ENCODE measurements at places on chromosomes 12 and 14.

GRCh38 chr12:24153079-24153478, 203.6 kb upstream of the SOX5 start:
- DNase-seq = no peak

- no peak for DNase-seq
Observed at GRCh38 chr14:51022769-51023168, 72.1 kb downstream of the TRIM9 start.

DNA sequence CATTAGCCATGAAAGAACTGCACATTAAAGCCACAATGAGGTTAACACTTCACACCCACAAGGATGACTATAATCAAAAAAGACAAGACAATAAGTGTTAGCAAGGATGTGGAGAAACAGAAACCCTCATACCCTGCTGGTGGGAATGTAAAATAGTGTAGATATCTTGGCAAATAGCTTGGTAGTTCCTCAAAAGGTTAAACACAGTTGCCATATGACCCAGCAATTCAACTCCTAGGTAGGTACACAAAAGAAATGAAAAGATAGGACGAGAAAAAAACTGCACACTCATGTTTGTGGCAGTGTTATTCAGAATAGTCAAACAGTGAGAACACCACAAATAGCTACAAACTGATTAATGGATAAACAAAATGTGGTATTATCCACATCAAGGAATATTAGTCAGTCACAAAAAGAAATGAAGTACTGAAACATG, 93.5 kb downstream of the ATXN2 start:
- peak; percentile 28 for DNase-seq

- no peak for DNase-seq
Observed at GRCh38 chr12:132986885-132987225, 688 bp downstream of the ZNF26 start.

DNA sequence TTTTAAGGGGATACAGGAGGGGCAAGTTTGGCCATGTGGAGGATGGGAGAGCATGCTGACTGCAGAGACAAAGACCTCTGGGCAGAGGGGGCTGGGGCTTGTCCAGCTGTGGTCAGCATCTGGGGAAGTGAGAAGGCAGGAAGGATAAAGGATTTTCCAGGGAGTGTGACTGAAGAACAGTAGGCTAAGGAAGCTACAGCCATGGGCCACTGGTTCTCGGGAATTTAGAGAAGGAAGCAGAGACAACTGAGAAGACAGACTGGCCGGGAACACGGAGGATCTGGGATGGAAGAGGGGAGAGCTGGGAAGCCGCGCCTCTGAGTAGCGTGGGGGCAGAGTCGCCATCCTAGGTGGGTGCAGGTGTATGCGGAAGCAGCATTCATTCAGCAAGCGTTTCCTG, 7.0 kb upstream of the PGAM5 start:
- no peak for DNase-seq

DNA sequence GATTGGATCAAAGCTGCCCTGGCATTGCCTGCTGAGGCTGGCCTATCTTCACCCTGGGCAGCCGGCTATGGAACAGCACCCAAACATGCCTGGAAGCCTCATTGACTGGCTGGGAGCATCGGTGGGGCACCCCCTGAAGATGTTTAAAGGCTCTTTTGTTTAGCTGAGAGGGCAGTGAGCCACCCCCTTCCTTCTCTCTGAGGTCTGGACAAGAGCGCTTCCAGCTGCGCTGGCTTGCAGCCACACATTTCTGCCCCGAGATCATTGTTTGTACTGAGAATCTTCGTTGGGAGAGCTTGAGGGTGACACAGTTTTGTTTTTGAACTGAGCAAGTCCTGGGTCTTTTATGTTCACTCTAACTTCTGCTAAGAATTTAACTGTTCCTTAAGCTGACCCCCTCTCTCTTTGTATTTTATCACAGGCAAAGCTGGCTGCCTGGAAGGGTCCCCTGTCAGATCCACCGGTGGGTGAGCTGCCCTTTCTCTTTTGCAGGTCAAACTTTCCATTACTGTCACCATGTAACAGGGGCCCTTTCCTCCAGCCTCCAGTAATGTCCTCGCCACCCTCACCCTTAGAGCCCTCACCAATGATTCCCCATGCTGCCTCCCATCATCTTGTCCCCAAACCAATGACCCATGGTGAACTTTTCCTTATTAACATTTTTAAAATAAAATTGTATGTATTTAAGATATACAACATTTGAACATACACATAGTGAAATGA, 212.2 kb downstream of the KIF26A start:
- no peak for DNase-seq

- DNase-seq = peak; percentile 97
Observed at GRCh38 chr14:39432179-39432618, at the start of gene FBXO33. Gene FBXO33 (minus strand): TSS chr14:39432433. CDS start chr14:39432162, 271 bp downstream.

DNA sequence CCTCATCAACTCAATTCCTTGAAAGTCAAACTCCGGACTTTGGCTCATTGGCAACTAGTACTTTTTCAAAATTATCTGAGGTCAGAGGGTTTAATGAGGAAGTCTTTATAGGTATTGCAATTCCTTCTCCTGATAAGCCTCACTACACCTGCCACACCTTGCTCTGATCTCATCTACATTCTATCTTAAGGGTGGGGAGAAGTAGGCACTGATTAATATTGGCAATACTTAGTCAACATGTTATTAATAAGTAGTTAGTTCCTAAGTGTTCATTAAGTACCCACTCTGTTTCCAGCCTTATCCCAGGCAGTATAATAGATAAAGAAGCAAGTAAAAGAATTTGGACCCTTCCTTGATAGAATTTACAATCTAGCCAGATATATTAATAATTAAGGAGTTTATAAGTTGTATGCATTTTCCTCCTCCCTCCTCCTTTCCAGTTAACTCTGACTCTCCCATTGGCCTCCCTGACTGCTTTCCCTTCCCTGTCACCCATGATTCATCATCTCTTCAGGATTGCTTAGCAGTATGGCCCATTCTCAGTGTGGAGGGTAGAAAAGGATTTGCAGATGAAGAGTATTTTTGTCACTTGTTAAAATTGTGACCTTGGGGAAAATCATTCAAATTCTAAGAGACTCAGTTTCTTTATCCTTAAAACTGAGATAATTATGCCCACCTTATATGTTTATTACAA, 231.0 kb upstream of the ATP2B1 start:
- DNase-seq = no peak

- no peak for DNase-seq
Observed at GRCh38 chr12:93323625-93324329, 53.9 kb upstream of the NUDT4 start.

DNA sequence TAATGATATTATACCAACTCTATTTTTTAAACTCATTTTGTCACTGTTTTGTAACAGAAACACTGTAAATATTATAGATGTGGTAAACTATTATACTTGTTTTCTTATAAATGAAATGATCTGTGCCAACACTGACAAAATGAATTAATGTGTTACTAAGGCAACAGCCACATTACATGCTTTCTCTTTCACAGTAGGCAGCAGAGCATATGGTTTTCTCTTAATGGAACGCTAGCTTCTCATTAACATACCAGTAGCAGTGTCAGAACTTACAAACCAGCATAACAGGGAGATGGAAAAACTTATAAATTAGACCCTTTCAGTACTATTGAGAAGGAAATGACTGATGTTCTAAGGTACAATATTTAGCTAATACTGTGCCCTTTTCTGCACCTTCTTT, 398.8 kb downstream of the PRKD1 start:
- no peak for DNase-seq

DNA sequence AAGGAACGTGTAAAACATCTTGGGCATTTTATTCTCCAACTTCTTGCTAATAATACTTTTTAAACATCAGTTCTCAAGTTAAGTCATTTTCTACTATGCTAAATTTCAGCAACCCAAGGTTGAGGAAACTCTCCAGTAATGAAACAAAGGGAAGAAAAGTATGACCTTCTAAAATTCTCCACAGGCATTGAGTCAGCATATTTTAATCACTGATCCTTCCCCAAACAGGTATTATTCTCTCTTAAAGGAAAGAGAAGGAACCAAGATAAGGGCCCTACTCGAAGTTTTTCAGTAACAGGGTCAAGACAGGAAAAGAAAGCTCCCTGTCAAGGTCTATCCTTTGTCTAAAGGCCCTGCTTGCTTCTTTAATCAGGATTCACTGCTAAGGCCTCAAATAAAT, 3.0 kb downstream of the KICS2 start:
- no peak for DNase-seq

GRCh38 chr12:21911832-21912231, 29.4 kb downstream of the ABCC9 start:
- DNase-seq = no peak

GRCh38 chr14:98798099-98798498, 473.9 kb downstream of the BCL11B start:
- DNase-seq = no peak

- no peak for DNase-seq
Observed at GRCh38 chr12:95337146-95337545, 119.5 kb downstream of the VEZT start.

DNA sequence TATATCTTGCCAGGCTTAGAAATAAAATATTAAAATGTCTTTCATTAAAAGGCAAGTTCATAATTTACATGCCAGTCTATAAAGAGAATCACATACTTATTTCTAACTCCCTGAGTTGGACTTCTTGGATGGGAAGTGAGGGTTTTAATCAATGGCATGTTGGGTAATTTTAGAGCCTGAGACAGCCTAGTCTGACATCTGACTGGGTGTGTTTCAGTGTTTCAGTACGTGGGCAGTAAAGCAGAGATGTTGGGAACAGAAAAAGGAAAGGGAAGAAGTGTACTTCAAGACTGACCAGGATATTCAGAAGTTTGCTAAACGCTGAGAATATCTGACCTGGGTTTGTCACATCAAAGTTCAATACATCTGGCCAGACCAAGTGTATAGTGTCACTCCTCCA, 171.8 kb downstream of the BTG1 start:
- DNase-seq = no peak

DNA sequence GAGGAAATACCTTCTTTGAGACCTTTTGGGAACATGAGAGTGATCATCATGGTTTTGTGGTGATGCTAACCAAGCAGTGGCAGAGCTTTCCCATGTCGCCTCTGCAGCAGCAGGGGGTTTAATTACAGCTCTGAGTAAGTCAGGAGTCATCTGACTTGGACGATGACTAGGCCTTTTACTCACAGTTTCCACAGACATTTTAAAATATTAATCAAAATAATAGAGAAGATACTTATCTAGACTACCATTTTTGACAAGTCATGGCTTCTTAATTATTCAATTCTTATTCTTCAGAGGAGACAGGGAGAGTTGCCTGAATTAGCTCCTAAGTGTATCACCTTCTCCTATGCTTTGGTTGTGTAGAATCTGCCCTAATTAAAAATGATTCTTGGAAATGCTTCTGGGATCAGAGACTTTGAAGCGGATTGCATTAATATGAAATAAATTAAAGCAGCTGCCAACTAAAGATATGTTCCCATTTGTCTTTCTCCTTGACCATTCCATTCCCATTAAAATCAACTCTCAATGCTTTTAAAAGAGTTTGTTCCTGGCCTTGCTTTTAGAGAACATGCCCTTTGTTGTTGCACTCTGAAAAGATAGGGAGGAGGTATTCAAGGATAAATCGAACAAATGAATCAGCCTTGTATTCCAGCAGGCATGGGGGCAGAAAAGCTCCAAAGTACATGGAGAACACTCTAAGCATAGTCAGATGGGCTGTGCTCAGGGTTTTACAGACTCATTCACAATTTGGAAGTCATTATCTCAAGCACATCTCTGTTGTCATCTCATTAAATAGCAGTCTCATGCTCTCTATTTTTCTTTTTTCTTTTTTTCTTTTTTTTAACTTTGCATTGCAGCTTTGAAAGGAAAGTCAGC, 7.7 kb upstream of the IFNG-AS1 start:
- DNase-seq = no peak

GRCh38 chr14:90658541-90658967, 157.7 kb downstream of the TTC7B start:
- no peak for DNase-seq

DNA sequence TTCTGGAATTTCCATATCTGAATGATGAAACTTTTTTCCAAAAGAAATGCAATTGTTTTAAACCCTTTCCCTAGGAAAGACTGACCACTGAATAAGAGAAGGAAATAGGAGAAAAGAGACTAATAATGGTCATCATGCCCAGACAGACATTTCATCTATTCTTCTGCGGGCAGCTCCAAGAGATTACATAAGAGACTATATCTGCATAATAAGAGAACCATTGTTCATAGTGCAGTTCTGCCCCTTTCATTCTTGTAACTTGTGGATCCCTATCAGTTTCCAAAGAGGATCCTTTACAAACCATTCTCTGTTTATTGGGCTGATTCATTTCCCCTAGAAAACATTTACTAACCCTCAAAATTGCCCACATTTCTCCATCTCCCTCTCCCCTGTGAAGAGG, 197.8 kb downstream of the FSCB start:
- DNase-seq = no peak

DNA sequence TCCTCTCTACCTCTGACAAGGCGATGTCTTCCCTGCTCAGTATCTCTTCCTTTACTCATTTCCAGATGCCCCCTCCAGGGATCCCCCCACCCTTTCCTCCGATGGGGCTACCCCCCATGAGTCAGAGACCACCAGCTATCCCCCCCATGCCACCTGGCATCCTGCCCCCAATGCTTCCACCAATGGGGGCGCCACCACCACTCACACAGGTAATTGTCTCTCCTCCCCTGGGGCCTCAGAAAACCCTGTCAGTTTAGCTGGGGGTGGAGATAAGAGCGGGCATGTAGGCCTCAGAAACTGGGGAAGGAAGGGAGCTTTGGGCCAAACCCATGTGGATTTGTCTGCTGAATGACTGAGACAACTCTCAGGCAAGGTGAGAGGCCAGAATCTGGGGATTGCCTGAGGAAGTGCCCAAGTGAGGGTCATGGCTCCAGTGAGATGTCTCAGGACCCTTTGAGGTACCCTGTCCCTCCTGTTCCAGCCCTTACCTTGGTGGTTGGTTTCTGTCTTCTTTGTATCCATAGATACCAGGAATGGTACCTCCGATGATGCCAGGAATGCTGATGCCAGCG, 8.1 kb downstream of the PRPF40B start:
- DNase-seq = no peak

DNA sequence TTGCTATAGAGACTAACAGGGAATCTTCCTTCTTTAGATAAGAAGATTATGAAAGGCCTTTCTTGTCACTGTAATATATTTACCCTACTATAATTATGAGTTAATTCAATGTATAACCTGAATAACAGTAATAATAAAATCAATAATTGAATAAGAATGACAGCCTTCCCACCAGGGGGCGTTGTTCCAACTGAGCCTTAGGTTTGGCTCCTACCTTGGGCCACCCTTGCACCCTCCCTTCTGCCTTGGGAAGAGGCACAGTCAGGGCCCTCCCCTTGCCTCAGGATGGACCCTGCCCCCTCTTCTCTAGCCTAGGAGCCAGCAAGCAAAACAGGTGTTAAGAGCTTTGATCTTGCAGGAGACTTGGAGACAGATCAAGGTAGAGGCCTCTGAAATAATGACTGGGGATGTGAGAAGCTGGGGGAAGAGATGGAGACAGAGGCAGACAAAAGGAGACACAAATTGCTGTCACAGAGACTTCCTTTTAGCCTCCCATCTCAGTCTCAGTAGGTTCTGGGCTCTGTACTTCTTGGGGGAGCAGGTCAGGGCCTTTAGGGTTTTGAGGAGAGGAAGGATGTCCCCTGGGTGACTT, 40.1 kb upstream of the CISTR start:
- peak; percentile 29 for DNase-seq

GRCh38 chr14:43981135-43981768, 525.8 kb downstream of the FSCB start:
- no peak for DNase-seq

Measured in CD4-positive, alpha-beta T cell treated with Interleukin-12 subunit alpha and Interleukin-12 subunit beta, for 1 hour (primary cell).